ENCODE measurements at places on chromosomes 4 and X. TPM values are rescaled to one million over a fixed set of nuclear protein-coding genes. Genes with fewer than 3 reads are reported as not detected.
A peak's percentile ranks its signal among the peaks of the same experiment; 100 is the strongest.

- DNase-seq: peak; percentile 0
These were observed 83.4 kb upstream of the MID1IP1 start for GRCh38 chrX:38717871-38718270.

DNA sequence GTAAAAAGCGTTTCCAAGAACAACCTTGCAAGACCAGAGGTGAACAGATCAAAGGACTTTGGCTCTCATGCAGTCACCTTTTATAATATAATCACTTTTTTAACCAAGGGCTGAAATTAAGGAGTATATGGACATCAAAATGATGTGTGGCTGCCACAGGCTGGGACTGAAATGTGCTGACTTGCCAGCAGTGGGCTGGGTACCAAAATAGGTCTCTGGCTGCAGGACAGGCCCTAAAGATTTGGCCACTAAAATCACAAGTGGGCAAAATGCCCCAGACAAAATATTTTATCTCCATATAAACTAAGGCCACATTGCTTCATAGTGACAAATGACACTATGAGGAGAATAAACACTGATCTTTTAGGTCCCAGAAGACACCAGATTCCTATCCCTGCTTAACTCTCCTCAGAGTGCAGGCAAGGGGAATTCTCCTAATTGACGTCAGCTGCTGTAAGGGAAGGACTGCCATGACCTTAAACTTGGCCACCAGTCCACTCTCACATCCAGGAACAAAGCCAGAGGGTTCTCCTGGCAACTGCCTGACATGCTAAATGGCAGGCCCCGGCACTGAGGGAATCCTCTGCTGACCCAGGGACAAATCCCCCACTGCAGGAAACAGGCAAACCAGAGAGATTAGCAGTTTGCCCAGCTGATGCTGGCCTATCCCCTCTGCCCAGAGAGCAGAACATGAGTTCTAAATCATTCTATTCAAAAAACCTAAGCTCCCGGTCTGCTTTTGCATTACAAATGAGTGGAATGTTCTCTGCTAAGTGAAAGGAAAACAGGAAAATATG is 155.8 kb downstream of the PPP3CA start:
- DNase-seq: no peak

GRCh38 chr4:59630922-59631321 is 1569.2 kb upstream of the ADGRL3 start:
- DNase-seq: no peak

Gene PHKA2
- 52.5 TPM for total RNA-seq

DNA sequence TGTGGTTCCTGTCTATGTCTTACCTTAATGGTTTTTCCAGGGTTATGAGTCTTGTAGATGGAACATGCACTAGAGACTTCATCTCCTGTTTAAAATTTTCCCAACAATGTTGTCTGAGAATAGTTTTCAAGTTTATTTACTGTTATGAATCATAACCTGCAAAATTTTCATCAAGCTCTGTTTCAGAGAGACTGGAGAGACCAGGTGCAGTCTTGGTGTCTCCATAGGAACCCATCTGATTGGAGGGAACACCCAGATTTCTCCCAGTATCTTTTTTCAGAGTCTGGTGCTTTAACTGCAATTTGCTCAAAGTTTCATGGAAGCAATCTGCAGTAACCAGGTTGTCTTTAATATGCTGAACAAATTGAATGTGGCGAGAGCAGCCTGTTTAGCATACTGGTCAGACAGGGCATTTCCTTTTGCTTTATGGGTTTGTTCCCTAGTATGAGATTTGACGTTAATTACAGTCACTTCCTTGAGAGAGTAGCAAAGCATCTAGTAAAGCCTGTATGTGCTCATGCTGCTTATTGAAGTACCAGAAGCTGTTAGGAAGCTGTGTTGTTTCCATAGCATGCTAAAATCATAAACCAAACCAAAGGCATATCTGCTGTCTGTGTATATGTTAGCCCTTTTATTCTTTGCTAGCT is 18.8 kb upstream of the VSIG1 start:
- peak; percentile 34 for DNase-seq

Gene IL9R
- 22.9 TPM for total RNA-seq

DNA sequence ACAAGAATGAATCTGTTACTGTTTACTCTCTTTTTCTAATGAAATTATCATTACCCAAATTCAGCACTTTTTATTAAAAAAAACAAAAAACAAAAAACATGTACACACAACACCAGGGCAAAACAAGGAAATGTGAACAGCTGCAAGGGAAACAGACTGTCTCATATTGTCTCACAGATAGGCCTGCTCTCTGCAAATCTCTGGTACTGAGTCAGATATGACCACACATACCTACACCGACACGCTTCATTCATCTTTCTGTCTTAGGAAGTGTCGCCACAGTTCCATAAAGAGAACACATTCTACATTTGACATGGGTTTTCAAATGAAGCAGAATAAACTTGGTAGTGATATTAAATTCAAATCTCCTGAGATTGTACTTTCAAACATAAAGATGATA is 92.2 kb upstream of the GPR34 start:
- no peak for DNase-seq

- no peak for DNase-seq
These were observed 123.4 kb downstream of the FAM13A start for GRCh38 chr4:88933414-88934160.

Data from CD4-positive, alpha-beta memory T cell (primary cell).